ENCODE measurements at places on chromosomes 4 and X. TPM values are rescaled to one million over a fixed set of nuclear protein-coding genes. Genes with fewer than 3 reads are reported as not detected.

GRCh38 chr4:2787230-2788100, 5.4 kb upstream of the SH3BP2 start:
- peaks cover 61% of the 10 kb centered on the region for H3K4me1 ChIP-seq
- H3K27me3 ChIP-seq, result no peaks in the 10 kb centered on the region
- DNase-seq, result peak; percentile 79
- H3K27ac ChIP-seq, result peak overlapping the region; percentile 93

GRCh38 chr4:92241094-92241493, 62.7 kb upstream of the GRID2 start:
- H3K27me3 ChIP-seq, result no peaks in the 10 kb centered on the region
- no peak overlapping the region for H3K27ac ChIP-seq
- no peaks in the 10 kb centered on the region for H3K4me1 ChIP-seq
- no peak for DNase-seq
- H3K36me3 ChIP-seq, result no peaks in the 10 kb centered on the region

DNA sequence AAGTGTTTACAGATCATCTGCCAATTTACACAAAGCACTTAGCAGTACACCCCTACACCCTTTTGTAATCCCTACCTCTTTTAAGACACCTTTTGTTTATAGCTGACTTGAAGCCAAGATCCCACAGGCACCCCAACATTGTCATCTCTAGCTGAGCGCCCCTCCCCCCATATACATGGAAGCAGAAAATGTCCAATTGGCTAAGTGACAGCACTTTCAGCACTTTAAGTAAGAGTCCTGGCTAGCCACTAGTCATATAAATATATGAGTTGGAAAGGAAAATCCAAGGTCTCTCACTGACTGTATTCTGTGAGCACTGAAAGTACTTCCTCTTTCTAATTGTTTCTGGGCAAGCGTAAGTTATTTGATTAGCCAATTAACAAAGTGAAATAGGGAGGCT, 108.2 kb downstream of the NSUN7 start:
- peaks cover 5% of the 10 kb centered on the region for H3K27me3 ChIP-seq
- H3K27ac ChIP-seq, result no peak overlapping the region
- no peaks in the 10 kb centered on the region for H3K36me3 ChIP-seq
- no peak overlapping the region for H3K4me3 ChIP-seq
- peaks cover 6% of the 10 kb centered on the region for H3K4me1 ChIP-seq

DNA sequence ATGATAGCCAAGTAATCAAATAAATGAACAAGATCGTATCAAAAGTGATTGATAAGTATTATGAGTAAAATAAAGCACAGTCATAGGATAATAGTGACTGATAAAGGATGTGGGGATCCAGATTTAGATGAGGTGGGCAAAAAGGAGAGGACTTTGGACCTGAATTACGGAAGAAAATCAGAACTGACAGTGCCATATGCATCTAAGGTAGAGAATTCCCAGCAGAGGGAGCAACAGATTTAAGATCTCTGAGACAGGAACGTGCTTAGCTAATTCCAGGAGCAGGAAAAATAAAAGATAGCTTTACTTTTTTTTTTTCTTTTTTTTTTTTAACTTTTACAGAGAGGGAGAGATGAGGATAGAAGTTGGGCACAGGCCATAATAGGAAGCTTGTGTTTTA, 189.9 kb downstream of the NWD2 start:
- no peak overlapping the region for H3K4me3 ChIP-seq
- no peaks in the 10 kb centered on the region for H3K36me3 ChIP-seq
- no peaks in the 10 kb centered on the region for H3K4me1 ChIP-seq
- DNase-seq, result no peak
- no peak overlapping the region for H3K27ac ChIP-seq

DNA sequence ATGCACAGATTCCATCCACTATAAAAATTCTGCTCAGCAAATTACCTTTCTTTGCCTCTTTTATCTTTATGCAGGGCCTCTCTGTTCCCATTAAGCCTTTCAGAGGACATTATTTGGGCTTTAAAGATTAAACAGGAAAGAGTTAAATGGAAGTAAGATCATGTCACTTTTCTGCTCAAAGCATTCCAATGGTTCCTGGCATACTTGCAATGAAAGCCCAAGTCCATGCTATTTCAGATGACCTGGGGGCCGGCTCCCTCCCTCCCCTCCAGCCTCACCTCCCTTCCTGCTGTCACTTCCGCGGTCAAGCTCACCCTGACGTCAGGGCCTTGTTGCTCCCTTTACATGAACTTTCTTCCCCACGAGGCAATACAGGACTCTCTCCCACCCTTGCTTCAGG, 125.5 kb downstream of the C4orf51 start:
- H3K4me3 ChIP-seq, result no peak overlapping the region
- no peaks in the 10 kb centered on the region for H3K36me3 ChIP-seq
- H3K27me3 ChIP-seq, result no peaks in the 10 kb centered on the region
- no peak overlapping the region for H3K27ac ChIP-seq

DNA sequence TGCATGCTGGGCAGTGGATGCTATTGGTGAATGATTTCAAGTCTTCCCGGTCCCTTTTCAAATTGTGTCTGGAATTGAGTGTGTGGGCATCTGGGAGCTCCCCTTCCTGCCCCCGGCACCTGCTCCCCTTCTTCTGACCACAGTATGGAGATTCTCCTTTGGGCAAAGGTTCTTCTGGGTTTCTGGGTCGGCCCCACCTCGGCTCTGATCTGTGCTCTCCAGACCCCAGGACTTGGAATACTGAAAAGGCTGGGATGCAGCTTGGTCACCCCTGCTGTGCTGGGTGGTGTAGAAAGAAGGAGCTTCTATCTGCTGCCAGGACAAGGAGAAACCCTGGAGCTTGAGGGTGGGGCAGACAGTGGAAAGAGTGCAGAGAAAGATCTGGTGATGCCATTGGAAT, 78.8 kb downstream of the WFS1 start:
- no peak for DNase-seq
- no peaks in the 10 kb centered on the region for H3K36me3 ChIP-seq
- no peaks in the 10 kb centered on the region for H3K27me3 ChIP-seq
- no peaks in the 10 kb centered on the region for H3K4me1 ChIP-seq

- H3K4me3 ChIP-seq, result no peak overlapping the region
- H3K27ac ChIP-seq, result no peak overlapping the region
- no peak for DNase-seq
- no peaks in the 10 kb centered on the region for H3K27me3 ChIP-seq
- H3K36me3 ChIP-seq, result no peaks in the 10 kb centered on the region
- peaks cover 3% of the 10 kb centered on the region for H3K4me1 ChIP-seq
Measured at GRCh38 chr4:114036864-114037263, 57.4 kb upstream of the ARSJ start.

GRCh38 chr4:158854236-158854635, 85.4 kb downstream of the FNIP2 start:
- no peak overlapping the region for H3K27ac ChIP-seq
- no peak for DNase-seq
- H3K36me3 ChIP-seq, result peaks cover 2% of the 10 kb centered on the region
- H3K4me3 ChIP-seq, result no peak overlapping the region

GRCh38 chrX:8647176-8647575, 84.8 kb downstream of the ANOS1 start:
- no peak overlapping the region for H3K27ac ChIP-seq
- no peaks in the 10 kb centered on the region for H3K4me1 ChIP-seq
- no peak overlapping the region for H3K4me3 ChIP-seq

DNA sequence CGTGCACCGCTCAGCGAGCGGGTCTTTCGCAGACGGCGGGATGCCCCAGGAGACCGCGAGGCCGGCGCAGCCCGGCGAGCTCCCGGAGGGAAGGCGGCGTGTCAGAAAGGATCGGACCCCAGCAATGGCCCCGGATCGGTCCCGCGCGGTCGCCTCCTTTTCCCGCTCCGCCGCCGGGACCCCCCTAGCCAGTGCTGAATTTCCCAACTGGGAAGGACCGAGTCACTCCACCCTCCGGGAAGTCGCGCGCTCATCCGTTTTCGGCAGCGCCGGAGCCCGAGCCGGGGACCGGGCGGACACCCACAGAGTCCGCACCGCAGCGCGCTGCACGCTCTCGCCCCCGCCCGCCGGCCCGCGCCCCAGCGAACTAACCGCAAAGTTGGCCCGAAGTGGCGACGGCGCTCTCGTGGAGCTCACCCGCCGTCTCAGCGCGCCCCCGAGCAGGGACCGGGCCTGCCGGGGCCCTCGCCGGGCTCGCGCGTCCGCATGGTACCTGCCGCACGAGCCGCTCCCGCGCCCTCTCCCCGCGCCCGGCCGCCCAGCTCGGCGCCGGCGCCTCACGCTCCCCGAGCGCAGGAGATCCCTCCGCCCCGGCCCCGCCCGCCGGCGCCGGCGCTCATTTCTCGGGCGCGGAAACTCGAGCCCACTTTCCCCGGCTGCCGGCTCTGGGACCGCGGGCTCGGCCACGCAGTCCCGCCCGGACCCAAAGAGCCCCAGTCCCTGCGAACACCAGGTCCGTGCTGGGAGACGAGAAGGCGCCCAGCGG, at the start of gene FAT1:
Gene FAT1, minus strand, starts transcription at position 565 of the 766 bp plus-strand sequence. CDS start 14,029 bp downstream, outside the sequence.
- H3K36me3 ChIP-seq, result no peaks in the 10 kb centered on the region
- H3K27me3 ChIP-seq, result peaks cover 38% of the 10 kb centered on the region

The PARM1 gene
- 0.14 TPM for total RNA-seq

The ABLIM2 gene
- total RNA-seq, result 2.8 TPM

The SPON2 gene
- 1,574 TPM for total RNA-seq

The DOK7 gene
- 1.3 TPM for total RNA-seq

The RIBC1 gene
- total RNA-seq, result 1.1 TPM

The CFAP299 gene
- not detected for total RNA-seq

Measured in natural killer cell (primary cell).